Activated CD8-positive, alpha-beta T cell treated with anti-CD3 and anti-CD28 coated beads for 36 hours (primary cell): ENCODE measurements at places on chromosomes 4 and X.

GRCh38 chr4:187286525-187286924 is 562.9 kb upstream of the FAT1 start:
- H3K4me1 ChIP-seq: no peaks in the 10 kb centered on the region
- H3K27ac ChIP-seq: no peak overlapping the region
- DNase-seq: no peak
- no peak overlapping the region for H3K4me3 ChIP-seq
- no peaks in the 10 kb centered on the region for H3K36me3 ChIP-seq

DNA sequence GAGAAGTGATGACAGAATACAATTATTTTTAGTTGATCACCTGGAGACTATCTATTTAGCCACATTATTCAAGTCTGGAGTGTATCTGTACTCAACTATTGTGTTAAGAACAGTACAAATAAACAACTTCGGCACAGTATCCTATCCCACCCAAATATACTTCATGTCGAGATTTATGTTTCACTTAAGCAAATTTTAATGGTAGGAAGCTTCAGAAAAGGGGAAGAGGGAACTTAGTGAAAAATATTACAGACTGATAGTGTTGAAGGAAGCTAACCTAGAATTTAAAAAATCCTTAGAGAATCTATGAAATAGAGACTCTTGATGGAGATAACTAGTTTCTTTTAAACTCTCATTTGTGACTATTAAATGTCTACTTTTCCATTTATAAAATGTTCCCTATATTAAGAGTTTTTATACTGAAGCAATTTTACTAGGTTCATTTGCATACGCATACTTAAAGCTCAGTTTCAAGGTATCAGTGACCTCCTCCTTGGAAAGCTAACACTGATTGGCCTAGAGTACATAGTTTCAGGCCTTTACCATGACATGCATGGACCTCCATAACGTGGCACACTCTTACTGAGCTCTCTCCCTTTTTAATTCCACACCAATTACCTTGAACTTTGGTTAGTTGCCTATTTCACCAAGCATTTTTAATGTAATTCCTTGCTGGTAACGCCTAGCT is 197.7 kb downstream of the CAMK2D start:
- peaks cover 45% of the 10 kb centered on the region for H3K4me1 ChIP-seq
- DNase-seq: no peak
- H3K27me3 ChIP-seq: no peaks in the 10 kb centered on the region

- DNase-seq: no peak
- H3K36me3 ChIP-seq: no peaks in the 10 kb centered on the region
- no peaks in the 10 kb centered on the region for H3K4me1 ChIP-seq
- peaks cover 14% of the 10 kb centered on the region for H3K27me3 ChIP-seq
- H3K4me3 ChIP-seq: no peak overlapping the region
- no peak overlapping the region for H3K27ac ChIP-seq
Measured at GRCh38 chr4:105594099-105595010, 41.9 kb downstream of the ARHGEF38 start.

DNA sequence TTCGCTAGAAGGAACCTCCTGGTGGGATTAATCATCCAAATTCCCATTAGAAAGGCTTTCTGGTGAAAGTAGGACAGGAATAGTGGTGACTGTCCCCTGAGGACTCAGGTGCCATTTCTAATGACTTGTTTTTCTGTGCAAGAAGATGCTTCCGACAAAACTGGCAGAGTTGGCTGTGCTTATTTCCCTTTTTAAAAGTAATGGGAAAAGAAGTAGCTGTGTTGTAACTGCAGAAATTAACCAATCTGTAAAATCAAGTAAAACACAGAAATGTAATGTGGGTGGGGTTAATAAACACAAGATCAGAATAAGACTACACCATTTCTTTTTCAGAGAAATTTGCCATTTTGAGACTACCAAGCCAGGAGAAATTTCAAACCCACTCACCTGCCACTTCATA is 55.0 kb upstream of the FAM9B start:
- no peak for DNase-seq
- H3K4me1 ChIP-seq: peaks cover 12% of the 10 kb centered on the region
- H3K4me3 ChIP-seq: no peak overlapping the region

DNA sequence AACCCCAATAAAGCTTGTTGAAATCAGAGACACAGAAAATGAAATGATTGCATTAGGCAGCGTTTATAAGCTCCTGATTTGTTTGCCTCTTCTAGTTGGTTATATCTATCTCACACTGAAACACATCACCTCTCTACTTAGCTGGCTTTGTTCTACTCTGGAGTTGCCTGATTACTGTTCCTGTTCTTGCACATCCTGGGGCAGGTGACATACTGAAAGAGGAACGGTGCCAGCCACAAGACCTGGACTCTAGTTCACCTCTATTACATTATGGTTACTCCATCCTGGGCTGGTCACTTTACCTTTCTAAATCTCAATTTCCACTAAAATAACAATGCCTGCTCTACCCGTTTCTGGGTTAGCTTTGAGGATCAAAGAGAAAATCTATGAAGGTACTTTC is 47.9 kb downstream of the TRIM2 start:
- H3K4me1 ChIP-seq: peaks cover 10% of the 10 kb centered on the region
- H3K36me3 ChIP-seq: no peaks in the 10 kb centered on the region
- no peak for DNase-seq
- no peak overlapping the region for H3K4me3 ChIP-seq
- no peak overlapping the region for H3K27ac ChIP-seq

GRCh38 chr4:137361756-137362470 is 170.4 kb downstream of the PCDH18 start:
- no peaks in the 10 kb centered on the region for H3K27me3 ChIP-seq
- H3K4me3 ChIP-seq: no peak overlapping the region
- H3K36me3 ChIP-seq: no peaks in the 10 kb centered on the region
- no peak overlapping the region for H3K27ac ChIP-seq
- no peak for DNase-seq

DNA sequence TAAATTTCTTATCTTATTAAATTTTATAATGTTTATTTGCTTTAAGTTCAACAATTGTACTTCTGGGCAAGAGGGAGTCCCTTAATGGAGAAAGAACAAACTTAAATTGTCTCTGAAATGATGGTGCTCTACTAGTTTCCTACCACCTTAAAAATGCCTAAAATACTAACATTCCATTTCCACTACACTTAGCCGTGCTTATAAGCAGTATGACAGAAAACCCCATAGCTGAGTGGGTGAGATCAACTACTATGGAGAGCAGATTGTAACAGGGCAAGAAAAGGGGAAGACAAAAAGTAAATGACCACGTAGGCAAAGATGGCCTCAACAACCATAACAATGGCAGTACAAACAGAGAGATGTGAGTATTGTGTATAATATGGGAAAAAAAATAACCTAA is 35.0 kb downstream of the RFC1 start:
- H3K4me1 ChIP-seq: peaks cover 29% of the 10 kb centered on the region
- no peaks in the 10 kb centered on the region for H3K27me3 ChIP-seq
- no peak for DNase-seq
- H3K36me3 ChIP-seq: peaks cover 26% of the 10 kb centered on the region

- H3K27ac ChIP-seq: no peak overlapping the region
- no peak for DNase-seq
- no peak overlapping the region for H3K4me3 ChIP-seq
- no peaks in the 10 kb centered on the region for H3K27me3 ChIP-seq
Measured at GRCh38 chr4:85967872-85968271, 392.0 kb downstream of the MAPK10 start.

DNA sequence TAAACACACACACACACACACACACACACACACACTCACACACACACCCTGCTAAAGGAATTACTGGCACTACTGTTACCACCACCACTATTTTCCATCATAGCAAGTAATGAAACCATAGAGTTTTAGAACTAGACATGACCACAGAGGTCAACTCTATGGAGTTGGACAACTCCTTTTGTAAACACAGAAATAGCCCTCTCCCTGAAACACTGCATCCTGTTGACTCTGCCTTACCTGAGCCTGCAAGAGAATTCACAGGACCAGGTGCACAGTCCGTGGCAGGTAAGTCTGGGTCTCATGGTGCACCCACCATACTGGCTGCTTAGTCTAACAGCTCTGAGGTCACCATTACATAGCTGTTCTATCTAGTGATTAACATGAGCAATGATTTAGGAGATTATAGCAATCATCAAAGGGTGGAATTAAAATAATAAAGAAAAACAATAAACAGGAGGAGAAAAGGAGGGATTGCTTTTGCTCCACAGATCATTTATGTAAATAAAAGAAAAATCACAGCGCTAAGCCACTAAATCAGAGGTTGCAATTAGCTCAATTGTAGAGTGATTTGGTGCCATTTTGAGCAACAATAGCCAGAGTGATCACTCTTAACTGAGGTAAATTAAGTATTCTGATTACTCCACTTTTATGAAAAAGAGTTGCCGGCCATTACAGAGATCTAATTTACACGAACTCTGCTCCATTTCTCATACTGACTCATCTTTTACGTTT is 340.0 kb upstream of the RASGEF1B start:
- H3K27ac ChIP-seq: no peak overlapping the region
- peaks cover 2% of the 10 kb centered on the region for H3K4me1 ChIP-seq
- H3K27me3 ChIP-seq: peaks cover 8% of the 10 kb centered on the region
- no peaks in the 10 kb centered on the region for H3K36me3 ChIP-seq
- H3K4me3 ChIP-seq: no peak overlapping the region
- DNase-seq: no peak

- H3K27ac ChIP-seq: no peak overlapping the region
- no peaks in the 10 kb centered on the region for H3K36me3 ChIP-seq
- DNase-seq: no peak
- no peak overlapping the region for H3K4me3 ChIP-seq
- H3K27me3 ChIP-seq: no peaks in the 10 kb centered on the region
Measured at GRCh38 chrX:68989865-68990606, 161.2 kb downstream of the EFNB1 start.

- H3K4me3 ChIP-seq: no peak overlapping the region
- DNase-seq: no peak
- no peak overlapping the region for H3K27ac ChIP-seq
- H3K27me3 ChIP-seq: peaks cover 1% of the 10 kb centered on the region
- H3K4me1 ChIP-seq: no peaks in the 10 kb centered on the region
- H3K36me3 ChIP-seq: no peaks in the 10 kb centered on the region
Measured at GRCh38 chr4:169175476-169175875, 95.3 kb downstream of the SH3RF1 start.

DNA sequence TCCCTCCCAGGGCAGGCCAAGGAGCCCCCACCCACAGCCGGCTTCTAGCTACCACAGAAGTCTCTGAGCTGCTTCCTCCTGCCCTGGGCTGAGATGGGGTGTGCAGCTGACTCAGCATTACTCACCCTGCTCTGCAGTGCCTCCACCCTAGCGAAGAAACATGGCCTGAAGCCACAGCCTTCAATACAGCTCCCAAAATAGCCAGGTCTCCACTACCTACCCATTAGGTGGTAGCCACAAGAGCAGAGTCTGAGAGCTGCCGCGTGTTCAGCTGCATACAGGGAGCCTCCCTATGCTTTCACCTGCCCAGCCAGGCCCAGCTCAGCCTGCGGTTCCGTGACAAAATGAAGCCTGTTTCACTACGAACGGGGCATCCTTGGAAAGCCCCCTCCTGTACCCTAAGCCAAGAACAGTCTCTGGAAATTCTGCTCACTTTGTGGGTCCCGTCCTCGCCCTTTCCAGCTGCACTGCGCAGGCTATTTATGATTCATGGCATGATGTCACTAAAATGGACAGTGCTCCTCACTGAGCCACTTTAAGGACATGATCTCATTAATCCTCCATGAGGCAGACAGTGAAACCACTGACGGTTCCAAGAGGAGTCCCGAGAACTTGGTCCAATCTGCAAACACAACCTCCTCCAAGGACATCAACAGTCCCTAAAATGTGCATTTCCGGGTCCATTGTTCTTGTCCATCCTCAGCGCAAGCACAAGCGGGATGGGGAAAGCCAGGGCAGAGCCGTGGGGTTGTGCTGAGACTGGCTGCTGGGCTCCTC is 20.2 kb downstream of the WDR1 start:
- peak overlapping the region; percentile 98 for H3K27ac ChIP-seq
- peaks cover 99% of the 10 kb centered on the region for H3K4me1 ChIP-seq
- H3K36me3 ChIP-seq: peaks cover 91% of the 10 kb centered on the region
- DNase-seq: peak; percentile 95
- H3K27me3 ChIP-seq: no peaks in the 10 kb centered on the region

GRCh38 chrX:21741869-21742701 is 15.8 kb downstream of the SMPX start:
- no peak overlapping the region for H3K4me3 ChIP-seq
- H3K4me1 ChIP-seq: no peaks in the 10 kb centered on the region
- no peak overlapping the region for H3K27ac ChIP-seq
- no peak for DNase-seq

- H3K4me1 ChIP-seq: peaks cover 48% of the 10 kb centered on the region
- no peaks in the 10 kb centered on the region for H3K27me3 ChIP-seq
- H3K27ac ChIP-seq: no peak overlapping the region
- peak overlapping the region; percentile 50 for H3K4me3 ChIP-seq
Measured at GRCh38 chr4:56438766-56439165, 2.7 kb downstream of the PAICS start.

DNA sequence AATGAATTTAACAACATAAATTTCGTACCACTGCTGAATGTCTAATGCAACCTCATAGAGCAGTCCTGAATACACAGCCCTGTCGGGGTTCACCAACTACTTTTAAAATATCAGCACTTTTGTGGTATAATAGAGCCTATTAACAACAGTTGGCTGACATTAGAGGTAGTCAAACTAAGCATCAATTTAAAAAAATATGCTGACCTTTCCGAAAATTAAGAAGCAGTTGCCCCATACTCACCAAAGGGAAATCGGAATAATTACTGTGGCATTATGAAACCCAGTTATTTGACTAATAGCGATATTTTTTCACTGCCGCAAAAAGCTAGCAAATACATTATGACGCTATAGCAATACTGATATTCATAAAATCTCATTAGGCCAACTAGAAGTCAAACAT is 273.5 kb upstream of the PPARGC1A start:
- H3K36me3 ChIP-seq: no peaks in the 10 kb centered on the region
- DNase-seq: no peak
- H3K4me1 ChIP-seq: no peaks in the 10 kb centered on the region
- H3K27me3 ChIP-seq: no peaks in the 10 kb centered on the region
- no peak overlapping the region for H3K27ac ChIP-seq

- H3K27me3 ChIP-seq: no peaks in the 10 kb centered on the region
- peaks cover 6% of the 10 kb centered on the region for H3K4me1 ChIP-seq
- H3K4me3 ChIP-seq: no peak overlapping the region
Measured at GRCh38 chr4:113147498-113148111, 98.2 kb downstream of the ANK2 start.

DNA sequence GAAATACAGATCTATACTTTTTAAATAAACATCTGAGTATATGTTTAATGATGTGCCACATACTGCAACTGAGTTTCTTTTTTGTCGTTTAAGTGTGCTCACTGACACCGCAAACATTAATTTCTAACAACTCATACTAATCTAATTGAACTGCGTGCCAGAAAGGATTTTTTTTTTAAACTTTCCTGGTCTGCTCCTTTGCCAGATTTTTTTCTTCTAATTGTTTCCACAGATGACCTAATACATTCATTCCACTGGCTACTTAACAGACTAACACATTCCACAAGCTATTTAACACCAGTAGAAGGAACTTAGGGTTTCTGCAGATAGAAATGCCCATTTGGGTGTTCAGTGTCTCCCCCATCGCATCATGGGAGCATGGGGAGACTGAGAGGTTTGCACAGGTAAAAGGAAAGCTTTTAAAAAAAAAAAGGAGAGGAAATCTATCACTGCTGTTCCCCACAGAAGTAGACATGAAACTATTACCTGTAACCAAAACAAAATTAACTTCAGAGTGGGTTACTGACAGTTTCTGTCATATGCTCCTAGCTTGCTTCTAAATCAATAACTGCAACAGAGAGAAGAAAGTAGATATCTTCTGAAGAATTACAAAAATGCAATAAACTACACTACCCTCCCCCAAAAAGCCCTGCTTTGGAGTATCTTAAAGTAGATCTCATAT is 31.6 kb downstream of the SH3KBP1 start:
- DNase-seq: no peak
- peak overlapping the region; percentile 98 for H3K27ac ChIP-seq
- H3K4me3 ChIP-seq: peak overlapping the region; percentile 66
- no peaks in the 10 kb centered on the region for H3K27me3 ChIP-seq
